T1000 (cell line): ENCODE measurements at places on chromosomes 2 and 18.

DNA sequence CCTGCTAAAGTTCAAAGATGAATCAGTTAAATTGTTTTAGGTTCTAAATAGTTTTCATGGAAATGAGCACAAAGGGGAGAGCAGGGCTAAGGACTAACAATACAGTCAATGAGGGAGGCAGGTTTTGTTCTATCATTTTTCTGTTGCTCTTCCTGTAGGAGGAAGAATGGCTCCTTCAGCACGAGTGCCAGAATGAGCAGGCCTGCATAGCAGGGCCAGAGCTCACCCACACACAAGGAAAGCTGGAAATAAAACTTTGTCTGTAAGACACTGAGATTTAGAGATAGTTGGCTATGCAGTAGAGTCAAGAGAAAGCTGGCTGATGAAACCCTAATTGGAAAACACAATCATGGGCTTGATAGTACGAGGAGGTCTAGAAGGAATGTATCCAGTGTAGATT, 313.3 kb downstream of the MBD2 start:
- no peak for DNase-seq

DNA sequence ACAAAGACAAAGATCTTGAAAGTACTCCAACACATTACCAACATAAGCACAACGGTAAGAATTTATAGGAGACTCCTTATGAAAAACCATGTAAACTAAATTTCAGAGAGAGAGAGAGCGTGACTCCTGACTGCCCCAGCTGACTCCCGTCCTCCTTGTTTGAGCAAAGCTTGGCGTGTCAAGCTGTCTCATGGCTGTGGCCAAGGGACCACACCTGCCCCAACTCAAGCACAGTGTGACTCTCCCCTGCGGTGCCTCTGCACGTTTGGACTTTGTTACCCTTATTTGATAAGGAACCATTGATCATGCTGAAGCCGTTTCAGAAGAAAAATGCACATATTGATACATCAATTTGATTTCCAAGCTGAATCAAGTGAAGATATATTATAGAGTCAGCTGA, 124.8 kb downstream of the COL6A3 start:
- no peak for DNase-seq

- no peak for DNase-seq
Observed at GRCh38 chr18:55479656-55480420, 108.2 kb downstream of the TCF4 start.

DNA sequence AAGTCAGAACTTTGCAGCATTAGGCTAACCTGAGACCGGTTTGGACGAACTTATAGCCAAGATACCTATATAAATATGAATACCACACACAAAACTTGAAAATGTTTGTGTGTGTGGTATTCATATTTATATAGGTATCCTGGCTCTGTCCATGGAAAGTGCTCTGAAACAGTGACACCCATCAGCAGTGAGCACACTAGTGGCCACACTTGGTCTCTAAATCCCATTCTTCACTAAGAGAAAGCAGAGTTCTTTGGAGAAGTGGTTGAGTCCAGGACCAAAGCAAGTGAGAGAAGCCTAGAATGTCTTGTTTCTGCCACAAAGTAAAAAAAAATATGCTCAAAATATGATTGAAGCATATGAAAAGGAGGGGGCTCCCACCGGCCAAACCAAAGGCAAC, 146.5 kb downstream of the TWIST2 start:
- no peak for DNase-seq

GRCh38 chr2:33502025-33502424, 25.6 kb downstream of the RASGRP3 start:
- DNase-seq: no peak

DNA sequence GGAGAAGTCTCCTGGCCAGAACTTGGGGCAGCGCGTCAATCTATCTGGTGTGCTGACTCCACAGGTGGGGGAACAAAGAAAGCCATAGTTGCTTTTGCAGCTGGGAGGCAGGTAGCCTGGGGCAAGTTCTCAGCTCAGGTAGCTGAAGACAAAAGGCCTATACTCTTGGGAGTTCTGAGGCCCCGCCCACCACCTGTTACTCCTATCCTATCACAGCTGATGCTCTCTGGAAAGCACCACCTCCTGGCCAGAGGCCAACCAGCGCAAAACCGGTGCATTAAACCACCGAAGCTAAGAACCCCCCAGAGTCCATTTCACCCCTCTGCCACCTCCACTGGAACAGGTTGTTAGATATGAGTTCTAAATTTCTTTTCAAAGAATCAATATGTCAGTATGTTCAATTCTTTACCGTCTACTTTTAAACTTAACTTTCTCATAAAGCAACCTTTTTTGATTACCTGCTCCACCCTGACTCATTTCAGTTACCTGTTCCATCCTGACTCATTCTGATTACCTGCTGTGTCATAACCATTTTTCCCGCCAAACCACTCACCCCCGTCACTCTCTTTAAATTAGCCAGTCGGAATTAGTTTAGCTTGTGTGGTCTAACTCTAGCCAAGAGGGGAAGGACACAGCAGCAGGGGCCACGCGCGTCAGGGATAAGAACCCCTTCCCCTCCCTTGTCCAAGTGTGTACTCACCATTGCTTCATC, 43.4 kb downstream of the UPP2 start:
- DNase-seq: no peak

DNA sequence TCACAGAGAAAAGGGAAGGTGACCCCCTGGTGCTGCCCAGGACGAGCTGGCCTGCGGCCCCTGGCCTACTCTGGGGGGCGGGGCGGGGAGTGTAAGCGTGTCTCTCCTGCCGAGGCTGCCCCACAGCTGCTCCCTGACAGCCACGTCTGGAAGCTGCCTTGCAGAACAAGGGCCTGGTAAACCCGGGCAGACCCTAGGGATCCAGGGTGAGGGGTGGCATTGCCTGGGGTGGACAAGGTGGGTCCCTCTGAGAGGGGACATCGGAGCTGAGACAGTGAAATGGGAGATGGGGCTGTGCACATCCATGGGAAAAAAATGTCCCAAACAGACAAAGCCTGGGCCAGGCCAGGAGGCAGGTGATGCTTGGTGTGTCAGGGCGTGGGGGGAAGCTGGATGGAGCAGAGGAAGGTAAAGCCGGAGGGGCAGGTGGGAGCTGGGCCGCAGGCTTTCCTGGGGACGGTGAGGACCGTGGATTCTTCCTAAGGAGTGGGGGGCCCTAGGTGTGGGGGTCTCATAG, 66.0 kb upstream of the HDAC4 start:
- no peak for DNase-seq

DNA sequence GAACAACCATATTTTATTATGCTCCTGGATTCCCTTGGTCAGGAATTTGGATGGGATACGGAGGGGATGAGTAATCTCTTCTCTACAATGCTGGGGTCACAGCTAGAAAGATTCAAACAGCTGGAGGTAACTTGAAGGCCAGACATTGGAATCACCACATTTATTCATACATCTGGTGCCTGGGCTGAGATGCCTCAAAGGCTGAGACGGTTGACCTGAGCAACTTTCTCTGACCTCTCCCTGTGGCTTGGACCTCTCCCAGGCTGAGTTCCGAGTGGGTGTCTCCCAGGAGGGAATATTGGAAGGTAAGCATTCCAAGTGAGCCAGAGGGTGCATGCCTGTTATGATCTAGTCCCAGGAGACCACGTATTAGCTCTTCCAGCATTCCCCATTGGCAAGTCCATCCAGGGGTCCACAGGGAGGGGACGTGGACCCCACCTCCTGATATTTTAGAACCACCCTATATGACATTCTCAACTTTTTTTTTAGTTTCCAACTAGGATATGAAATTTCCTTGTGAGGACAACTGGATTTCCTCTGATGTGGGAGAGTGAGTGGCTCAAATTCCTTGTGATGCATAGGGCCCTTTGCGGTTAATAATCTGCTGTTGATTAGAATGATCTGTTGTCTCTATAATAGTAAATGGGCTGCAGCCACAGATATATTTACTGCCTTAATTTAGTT, 101.8 kb downstream of the MRPS9 start:
- DNase-seq: no peak

GRCh38 chr2:142008135-142008744, 122.6 kb downstream of the LRP1B start:
- no peak for DNase-seq

- no peak for DNase-seq
Observed at GRCh38 chr18:48892146-48892855, 58.5 kb downstream of the SMAD7 start.

- DNase-seq: no peak
Observed at GRCh38 chr18:3037423-3037915, 24.5 kb upstream of the LPIN2 start.

- no peak for DNase-seq
Observed at GRCh38 chr2:116949249-116949648, 865.2 kb upstream of the DDX18 start.

GRCh38 chr2:236678307-236678975, 108.8 kb downstream of the ACKR3 start:
- DNase-seq: no peak

DNA sequence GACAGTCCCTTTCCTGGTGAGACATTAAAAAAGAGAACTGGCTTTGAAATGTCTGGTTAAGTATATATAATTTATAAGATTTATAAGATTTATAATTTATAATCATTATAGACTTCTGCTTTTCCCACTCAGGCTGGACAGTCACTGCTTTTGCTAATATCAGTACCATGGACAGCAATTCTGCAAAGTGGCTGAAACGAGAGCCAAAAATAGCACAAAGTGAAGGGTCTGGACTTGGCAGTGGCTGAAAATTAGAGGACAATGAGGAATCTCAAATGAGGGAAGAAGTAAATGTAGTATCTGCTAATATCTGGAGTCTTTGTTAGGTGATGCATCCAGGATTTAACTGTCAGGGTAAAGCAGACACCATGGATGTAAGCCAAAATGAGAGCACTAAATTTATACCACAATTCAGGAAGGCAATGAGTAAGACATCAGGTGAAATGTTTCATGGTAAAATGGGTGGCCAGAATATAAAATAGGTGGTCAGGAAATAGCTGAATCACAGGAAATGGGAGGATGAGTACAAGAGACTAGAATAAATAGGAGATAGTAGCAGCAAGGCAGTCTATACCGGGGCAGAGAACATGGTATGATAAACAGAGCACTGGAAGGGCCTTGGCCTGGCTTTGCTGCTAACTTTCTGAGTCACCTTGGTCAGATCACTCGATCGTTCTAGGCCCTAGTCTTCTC, 39.6 kb upstream of the BOD1L2 start:
- no peak for DNase-seq
